ENCODE measurements at places on chromosomes 7 and 10.

- no peak for DNase-seq
Measured at GRCh38 chr10:9097206-9097990, 1042.9 kb downstream of the GATA3 start.

- peak; percentile 84 for DNase-seq
Measured at GRCh38 chr10:119270762-119271366, 63.5 kb downstream of the GRK5 start.

GRCh38 chr7:99140813-99141212 is 3.1 kb downstream of the SMURF1 start:
- no peak for DNase-seq

GRCh38 chr10:78738861-78739260 is 329.9 kb upstream of the ZMIZ1 start:
- no peak for DNase-seq

GRCh38 chr7:801940-802381 is 30.3 kb upstream of the SUN1 start:
- DNase-seq: peak; percentile 77

- no peak for DNase-seq
Measured at GRCh38 chr10:71492872-71493271, 96.2 kb downstream of the CDH23 start.

GRCh38 chr10:55750458-55750857 is 610.6 kb downstream of the ZWINT start:
- DNase-seq: no peak

DNA sequence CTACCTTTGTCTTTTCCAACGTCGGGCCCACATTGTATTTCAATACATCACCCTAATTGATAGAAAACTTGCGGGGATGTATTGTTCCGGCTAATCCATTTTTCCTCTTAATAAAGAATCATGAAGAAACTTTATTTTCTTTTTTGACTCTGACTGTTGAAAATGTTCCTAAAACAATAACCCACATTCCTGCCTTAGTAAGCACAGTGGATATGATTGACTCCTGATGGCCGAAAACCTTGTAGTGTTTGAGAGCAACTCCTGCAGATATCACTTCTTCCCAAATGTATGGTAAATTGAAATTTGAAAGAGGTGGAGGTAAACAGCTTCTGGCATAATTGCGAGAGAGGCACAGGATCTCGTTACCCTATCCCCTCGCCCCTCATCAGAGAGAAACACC is 65.7 kb downstream of the BICC1 start:
- no peak for DNase-seq

DNA sequence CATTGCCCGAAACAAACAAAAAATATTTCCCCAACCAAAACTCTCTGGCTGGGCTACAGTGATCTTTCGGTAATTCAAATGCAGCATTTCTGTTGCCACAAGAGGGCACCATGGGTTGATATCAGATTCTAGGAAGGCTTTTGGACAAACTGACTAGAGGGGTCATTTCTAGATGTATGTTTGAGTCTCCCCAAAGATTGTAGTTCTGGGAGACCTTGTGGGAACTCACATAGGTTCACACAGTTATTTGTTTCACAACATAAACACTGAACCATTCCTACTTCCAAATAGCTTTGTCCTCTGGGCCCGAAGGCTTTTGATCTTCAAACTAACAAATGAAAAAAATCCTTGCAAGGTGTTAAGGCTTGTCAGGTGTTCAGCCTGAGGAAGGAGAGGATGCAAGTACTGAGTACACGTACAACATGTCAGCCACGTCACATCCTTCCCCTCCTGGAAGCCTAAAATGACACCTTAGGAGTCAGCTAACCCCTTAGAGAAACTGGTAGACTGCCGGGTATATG is 37.0 kb upstream of the IL15RA start:
- no peak for DNase-seq

GRCh38 chr10:84727398-84727797 is 399.0 kb downstream of the CCSER2 start:
- DNase-seq: no peak

GRCh38 chr7:22564511-22565045 is 64.6 kb upstream of the STEAP1B start:
- no peak for DNase-seq

- DNase-seq: no peak
Measured at GRCh38 chr7:132239422-132239994, 336.8 kb downstream of the PLXNA4 start.

DNA sequence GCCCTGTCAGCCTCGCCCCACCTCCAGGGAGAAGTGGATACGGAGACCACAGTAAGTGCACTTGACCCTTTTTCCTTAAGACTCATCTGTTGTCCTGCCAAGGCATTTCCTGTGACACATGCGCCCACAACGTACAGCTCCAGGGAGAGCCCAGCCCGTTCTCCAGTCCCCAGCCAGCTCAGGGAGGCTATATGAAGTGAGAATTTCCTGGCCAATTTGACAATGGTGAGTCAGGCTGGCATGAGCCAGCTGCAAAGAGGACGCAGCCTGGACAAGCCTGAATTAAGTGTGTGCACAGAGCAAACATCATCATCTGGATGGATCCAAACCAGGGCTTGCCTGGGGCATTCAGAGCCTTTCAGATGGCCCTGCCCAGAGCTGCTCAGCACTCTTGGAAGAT is 244.8 kb downstream of the KCNMA1 start:
- DNase-seq: no peak

- DNase-seq: no peak
Measured at GRCh38 chr10:5038101-5038500, 34.4 kb upstream of the AKR1C2 start.

GRCh38 chr10:133276435-133277201 is at the start of gene ADAM8:
ADAM8 (minus strand) TSS chr10:133276868; CDS start chr10:133276817, 51 bp downstream.
- peak; percentile 55 for DNase-seq

GRCh38 chr7:116999311-116999710 is 46.0 kb downstream of the ST7 start:
- DNase-seq: no peak

GRCh38 chr10:36473122-36473521 is 652.3 kb upstream of the ANKRD30A start:
- no peak for DNase-seq

DNA sequence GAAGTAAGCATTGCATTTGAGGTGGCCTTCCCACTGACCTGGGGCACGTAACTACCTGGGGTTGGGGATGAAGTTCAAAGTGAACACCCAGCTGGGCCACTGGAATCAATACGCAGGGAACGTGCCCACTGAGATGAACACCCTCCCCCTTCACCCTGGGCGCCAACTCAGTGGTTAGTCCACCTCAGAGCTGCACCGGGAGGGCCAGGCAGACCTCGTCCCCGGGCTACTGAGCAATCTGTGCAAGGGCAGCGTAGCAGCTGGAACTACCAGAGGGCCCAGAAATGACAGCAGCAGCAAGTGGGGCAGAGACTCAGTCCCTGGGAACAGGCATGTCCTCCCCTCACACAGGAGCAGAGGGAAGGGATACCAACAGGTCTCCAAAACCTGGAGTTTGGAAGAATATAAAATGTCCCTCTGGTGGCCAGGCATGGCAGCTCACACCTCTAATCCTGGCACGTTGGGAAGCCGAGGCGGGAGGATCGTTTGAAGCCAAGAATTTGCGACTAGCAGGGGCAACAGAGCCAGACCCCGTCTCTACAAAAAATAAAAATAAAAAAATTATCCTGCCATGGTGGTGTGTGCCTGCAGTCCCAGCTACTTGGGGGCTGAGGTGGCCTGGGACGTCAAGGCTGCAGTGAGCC is 143.9 kb downstream of the SH3PXD2A start:
- DNase-seq: no peak

GRCh38 chr10:95500649-95501048 is 60.5 kb downstream of the SORBS1 start:
- no peak for DNase-seq

DNA sequence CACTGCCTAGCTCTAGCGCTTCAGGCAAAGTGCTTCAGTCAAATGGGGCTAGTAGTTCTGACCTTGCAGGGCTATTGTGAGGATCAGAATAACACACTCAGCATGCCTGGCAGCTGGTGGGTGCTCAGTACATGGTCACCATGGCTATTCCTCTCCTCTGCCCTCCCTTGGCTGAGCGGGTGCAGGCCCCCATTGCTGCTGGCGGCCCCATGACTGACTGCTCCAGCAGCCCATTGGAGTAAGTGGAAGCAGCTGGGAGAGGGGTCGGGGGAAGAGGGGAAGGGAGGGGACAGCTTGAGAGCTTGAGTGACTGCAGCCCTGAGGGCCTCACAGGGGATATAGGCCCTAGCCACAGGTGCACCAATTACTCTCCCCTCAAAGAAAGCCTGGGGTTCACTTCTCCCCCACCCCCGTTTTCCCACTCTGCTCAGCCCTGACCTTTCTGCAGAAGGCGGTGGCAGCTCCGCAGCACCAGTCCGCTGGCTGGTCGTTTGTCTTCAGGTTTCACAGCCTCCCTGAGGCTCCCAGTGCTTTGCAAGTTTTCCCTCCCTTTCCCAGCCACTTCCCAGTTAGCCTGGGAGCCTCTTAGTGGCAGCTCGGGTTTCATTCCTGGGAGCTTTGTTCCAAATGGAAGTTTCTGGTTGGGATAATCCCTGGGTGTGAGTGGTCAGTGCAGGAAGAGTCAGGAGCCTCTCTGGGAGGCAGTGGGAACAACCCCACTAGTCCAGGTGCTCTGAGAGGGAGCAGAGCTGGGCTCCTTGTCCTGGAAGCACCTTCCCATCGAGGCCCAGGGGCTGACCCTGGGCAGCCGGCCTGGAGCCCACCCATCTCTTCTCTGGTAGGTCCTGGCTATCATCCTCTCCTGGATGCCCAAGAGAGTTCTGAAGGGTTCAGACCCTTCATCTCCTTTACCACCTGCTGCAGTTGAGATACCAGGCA is 16.3 kb downstream of the FGF8 start:
- DNase-seq: no peak

- DNase-seq: no peak
Measured at GRCh38 chr10:4373612-4374011, 452.4 kb upstream of the AKR1E2 start.

Data from mucosa of descending colon (tissue), 3 donors.